Activated T-helper 17 cell treated with anti-CD3 and anti-CD28 coated beads, Interleukin-2, amount 50 U/mL, for 72 hours (primary cell): ENCODE measurements at places on chromosomes 13 and 19. TPM values are rescaled to one million over a fixed set of nuclear protein-coding genes. Genes with fewer than 3 reads are reported as not detected.

- ATAC-seq, result peak; percentile 89
These were observed 5.7 kb upstream of the THSD1 start for GRCh38 chr13:52411629-52412028.

- ATAC-seq, result no peak
These were observed 1013.4 kb downstream of the PCDH9 start for GRCh38 chr13:66216728-66217127.

DNA sequence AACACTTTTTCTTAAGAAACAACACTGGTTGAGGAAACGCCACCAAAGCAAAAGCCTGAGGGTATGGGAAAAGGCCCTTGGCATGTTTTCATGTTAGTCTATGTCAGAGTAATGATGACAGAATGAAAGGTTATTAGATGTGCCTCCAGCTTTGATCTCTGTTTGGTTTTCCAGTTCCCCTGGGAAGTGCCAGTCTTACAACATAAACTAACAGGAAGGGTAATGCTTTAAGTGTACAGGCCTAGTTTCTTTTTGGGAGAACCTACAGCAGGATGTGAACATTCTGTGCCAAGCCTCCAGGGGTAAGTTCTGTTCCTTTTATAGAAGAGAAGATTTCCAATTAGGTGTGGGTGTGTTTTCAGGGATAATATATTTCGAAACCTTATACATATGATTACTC lies 121.7 kb downstream of the FNDC3A start:
- ATAC-seq, result no peak

The DIRAS1 gene
- total RNA-seq, result not detected

GRCh38 chr19:41424335-41425173 lies 2.6 kb downstream of the B3GNT8 start:
- no peak for ATAC-seq

DNA sequence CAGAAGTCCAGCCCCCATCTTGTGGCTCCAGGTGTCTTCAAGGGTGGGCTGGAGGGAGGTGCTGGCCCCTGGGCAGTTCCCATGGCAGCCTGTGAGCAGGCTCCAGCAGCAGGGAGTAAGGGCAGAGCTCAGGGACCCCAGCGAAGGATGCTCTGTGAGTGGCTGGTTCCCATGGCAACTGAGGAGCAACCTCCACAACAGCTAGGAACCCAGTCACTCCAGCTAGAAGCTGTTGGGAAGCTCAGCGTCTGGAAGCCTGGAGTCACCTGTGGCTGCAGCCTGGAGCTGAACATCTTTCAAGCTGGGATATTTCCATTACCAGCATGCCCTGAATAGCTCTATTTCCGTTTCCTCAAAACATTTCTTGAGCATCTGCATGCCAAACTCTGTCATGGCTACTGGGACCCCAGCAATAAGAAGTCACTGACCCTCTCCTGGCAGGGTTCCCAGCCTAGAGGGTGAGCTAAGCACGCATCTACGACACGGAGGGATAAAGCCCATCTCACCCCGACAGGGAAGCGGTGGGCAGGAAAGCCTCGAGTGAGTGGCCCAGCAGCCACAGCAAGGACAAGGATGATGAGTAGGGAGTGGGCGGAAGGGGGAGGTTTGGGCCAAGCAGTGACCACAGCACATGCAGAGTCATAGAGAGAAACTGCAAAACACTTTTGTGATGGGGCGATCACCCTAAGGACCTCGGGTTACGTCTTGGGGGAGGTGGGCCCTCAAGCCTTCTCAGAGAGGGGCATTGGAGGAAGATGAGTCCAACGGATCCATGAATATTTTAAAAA lies 52.6 kb downstream of the ALOX5AP start:
- ATAC-seq, result no peak

DNA sequence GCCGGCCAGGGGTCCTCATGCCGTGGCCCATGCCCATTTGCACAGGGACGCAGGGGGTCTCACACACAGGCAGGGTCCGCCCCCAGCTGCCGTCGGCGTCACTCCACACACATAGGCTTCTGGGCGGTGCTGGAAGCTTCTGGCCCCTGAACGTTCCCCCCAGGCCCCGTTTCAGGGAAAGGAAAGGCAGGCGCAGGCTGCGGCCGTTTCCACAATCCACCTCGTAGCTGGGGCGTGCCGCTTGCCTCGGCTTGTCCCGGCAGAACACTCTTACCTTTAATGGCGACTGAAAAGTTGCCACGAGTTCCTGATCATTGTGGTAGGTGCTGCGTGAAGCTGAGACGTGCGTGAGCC lies 53.4 kb downstream of the MCF2L start:
- no peak for ATAC-seq

GRCh38 chr19:10868872-10869547 lies 2.3 kb upstream of the CARM1 start:
- ATAC-seq, result no peak

The FAM216B gene
- not detected for total RNA-seq

- ATAC-seq, result peak; percentile 10
These were observed 16.9 kb upstream of the AP1M2 start for GRCh38 chr19:10603873-10604459.

- no peak for ATAC-seq
These were observed 36.5 kb downstream of the GJA3 start for GRCh38 chr13:20124303-20124702.

The MISP3 gene
- total RNA-seq, result 1.5 TPM

The FEM1A gene
- 7.1 TPM for total RNA-seq

DNA sequence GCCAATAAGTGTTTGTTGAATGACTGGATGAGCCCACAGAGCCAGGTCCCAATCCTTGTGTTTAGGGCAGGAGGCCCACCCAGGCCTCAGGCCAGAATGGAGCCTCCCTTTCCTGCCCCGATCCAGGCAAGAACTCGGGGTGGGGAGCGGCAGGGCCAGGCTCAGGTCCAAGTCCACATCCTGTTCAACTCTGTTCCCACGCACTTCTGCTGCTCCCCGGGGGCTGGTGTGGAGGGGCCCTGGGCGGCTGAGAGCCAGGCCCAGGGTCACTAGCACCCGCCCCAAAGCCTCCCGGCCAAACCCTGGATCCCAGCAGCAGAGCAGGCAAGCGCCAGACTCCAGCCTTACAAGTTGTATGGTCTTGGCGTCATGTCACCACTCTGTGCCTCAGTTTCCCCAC lies 8.0 kb downstream of the ANGPTL8 start:
- ATAC-seq, result no peak

The C19orf25 gene
- total RNA-seq, result 37.2 TPM

DNA sequence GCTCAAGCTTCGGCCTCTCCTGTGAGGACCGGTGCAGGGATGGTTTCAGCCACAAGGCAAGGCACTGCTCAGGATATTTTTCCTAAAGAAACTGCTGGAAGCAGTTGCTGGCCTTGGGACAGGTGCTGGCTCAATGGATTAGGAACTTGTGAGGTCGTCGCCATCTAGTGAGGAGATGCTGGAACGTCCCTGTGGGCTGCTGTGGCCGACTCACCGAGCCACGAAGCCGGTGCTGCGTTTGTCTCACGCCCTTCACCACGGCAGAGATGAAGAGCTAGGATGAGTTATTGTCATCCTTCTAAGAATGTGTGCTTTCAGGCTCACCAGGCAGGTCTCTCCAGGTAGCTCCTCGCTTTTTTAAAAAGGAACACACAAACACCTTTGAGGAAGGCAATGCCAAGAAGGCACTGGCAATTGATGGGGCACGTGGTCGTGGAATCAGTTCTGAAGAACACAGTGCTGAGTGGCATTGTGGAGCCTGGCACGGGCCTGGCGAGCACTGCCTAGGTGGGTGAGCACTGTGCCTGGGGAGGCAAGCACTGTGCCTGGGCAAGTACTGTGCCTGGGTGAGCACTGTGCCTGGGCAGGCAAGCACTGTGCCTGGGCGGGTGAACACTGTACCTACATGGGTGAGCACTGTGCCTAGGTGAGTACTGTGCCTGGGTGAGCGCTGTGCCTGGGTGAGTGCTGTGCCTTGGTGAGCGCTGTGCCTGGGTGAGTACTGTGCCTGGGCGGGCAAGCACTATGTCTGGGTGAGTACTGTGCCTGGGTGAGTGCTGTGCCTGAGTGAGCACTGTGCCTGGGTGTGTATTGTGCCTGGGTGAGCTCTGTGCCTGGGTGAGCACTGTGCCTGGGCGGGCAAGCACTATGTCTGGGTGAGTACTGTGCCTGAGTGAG lies 140.4 kb downstream of the TEX29 start:
- ATAC-seq, result peak; percentile 18

The TUBA3C gene
- total RNA-seq, result not detected

- ATAC-seq, result no peak
These were observed 16.6 kb downstream of the CKM start for GRCh38 chr19:45306040-45306439.

The ZNF208 gene
- 13.8 TPM for total RNA-seq
